ENCODE measurements at places on chromosomes 13 and 19.

- DNase-seq = no peak
These were observed 268.7 kb downstream of the DCT start for GRCh38 chr13:94210816-94211215.

- DNase-seq = no peak
These were observed 15.2 kb downstream of the SAE1 start for GRCh38 chr19:47145639-47146486.

GRCh38 chr19:1177322-1178114 lies 3.5 kb upstream of the SBNO2 start:
- no peak for DNase-seq

DNA sequence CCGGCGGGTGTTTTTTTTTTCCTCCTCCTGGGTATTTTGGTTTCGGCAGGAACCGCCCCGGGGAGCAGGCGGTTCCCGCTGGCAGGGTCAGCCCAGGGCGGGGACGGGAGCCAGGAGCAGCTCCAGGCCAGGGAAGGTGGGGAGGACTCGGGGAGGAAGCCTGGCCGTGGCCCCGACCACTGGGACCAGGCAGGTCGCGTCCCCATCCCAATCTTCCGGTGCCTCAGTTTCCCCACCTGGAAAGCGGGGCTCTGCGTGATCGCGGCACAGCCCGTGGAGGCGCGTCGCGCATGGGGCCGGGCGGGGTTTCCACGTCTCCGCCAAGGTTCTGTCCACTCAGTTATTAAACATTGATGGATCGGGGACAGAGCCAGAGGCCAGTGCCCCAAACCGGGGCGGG lies 34.8 kb downstream of the IL12RB1 start:
- no peak for DNase-seq

DNA sequence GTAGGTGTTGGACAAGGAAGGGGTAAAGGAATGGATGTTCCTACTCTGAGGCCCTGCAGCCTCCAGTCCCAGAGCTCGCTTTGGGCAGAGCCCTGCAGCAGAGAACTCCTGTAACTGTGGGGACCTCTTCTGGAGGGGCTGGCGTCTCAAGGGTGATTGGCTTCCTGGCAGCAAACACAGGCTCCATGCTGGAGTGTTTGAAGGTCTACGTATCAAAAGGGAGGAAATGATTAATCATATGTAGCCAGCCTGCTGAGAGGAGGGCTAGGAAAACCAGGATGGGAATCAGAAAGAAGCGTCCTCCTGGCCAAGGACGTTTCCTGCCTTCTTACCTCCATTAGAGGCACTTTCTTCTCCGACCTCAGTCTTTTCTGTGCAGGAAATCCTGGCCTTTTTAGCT lies 208.5 kb downstream of the TSHZ3 start:
- no peak for DNase-seq

Measured in SK-N-MC (cell line).